C1 segment of cervical spinal cord (tissue), 14 donors: ENCODE measurements at places on chromosomes 6 and 20.
A peak's percentile ranks its signal among the peaks of the same experiment; 100 is the strongest.

GRCh38 chr20:12051206-12052163 lies 133.8 kb downstream of the BTBD3 start:
- no peak for DNase-seq

DNA sequence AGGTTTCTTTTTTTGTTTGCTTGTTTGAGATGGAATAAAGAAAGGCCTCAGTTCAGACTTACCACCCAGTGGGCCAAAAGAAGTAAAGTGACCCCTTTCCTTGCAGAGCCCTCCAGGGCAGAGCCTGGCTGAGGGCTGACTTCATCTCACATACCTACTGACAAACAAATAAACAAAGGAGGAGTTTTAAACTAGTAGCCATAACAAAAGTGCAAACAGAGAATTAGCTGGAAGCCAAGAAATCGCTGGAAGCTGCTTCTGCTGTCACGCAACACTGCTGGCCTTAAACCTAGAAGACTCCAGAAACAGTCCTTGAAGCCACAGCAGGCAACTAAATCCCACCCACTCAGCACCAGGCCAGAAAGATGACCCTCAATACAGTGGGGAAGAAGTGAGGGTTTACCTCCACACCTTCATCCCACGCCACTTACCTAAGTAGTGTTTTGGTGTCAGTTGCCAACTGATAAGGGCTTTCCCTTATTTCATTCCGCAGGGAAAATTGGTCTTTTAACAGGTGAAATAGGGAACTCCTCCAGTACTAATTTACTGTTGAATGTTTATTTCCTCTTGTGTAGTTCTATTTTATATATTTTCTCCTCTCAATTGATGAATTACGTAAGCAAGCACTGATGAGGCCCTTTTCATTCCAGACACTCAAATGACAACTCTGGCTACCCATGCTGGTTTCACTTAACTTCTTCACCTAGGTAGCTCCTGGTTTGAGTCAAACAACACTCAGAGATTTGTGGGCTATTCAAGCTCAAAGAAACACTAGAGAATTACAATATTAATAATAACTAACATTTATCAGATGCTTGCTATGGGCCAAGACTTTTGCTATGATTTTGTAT lies 46.2 kb downstream of the EDN1 start:
- no peak for DNase-seq

GRCh38 chr6:130922922-130923321 lies 95.7 kb downstream of the SMLR1 start:
- DNase-seq: no peak

GRCh38 chr6:36459501-36459900 lies 16.7 kb downstream of the KCTD20 start:
- DNase-seq: no peak

DNA sequence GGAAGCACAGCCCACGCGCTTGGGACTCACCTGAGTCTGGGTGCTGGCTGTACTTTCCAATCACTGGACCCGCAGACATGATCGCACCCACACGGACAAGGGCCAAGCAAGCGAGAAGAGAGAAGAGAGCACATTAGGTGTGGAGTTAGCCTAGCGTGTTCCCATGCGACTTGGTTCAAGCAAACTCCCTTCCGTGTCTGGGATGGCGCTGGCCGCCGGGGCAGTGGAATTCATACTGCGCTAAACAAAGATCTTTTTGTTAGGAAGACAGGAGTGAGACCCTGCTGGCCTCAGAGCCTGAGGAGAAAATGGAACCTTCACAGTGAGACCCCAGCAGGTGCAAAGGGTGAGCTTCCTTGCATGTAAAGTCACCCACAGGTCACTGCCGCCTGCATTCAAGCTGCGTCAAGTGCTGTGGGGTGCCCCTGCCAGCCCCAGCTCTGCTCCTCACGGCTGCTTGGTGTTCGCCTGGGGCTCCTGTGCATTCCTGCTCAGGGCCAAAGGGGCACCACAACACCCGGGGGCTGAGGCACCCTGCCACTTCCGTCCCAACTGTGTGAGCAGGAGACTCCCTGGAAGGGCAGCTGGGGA lies 26.4 kb downstream of the PSMG4 start:
- no peak for DNase-seq

DNA sequence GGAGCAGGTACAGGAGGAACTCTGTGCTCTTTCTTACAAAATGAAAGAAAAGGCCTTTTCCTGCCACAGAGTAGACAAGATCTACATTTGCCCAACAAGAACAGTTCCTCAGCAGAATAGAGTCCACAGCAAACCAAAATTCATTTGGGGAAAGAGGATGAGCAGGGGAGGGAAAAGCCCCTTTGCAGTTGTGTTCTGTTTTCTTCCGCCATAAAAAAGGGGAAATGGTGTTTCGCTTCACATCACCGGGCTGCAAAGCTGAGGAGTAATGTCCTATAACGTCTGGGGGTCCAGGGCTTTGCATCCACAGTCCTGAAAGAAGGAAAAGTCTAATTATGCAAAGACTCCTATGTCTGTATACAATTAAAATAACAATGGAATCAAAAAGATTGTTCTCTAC lies at the start of gene GPR31:
GPR31 (minus strand) TSS at position 118 of the 400 bp plus-strand sequence. CDS start 149 bp downstream, outside the sequence.
- DNase-seq: no peak

DNA sequence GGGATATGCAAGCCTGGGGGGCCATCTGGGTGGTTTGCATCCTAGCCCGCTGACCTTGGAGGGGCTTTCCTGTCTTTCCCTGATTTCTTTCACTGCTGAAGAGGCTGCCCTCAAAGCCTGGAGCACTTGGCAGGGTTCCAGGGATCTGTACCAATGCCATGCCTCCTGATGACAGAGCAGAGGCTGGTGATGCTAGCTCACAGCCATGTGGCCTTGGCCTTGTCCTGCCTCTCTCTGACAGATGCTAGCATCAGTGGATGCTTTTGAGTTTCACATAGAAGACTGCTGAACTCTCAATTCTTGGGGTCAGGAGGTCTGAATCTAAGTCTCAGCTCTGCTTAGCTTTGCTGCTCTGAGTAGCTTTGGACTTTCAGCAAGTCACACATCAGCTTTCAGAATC lies 21.9 kb upstream of the RREB1 start:
- peak; percentile 8 for DNase-seq

GRCh38 chr6:33427585-33428223 lies 7.8 kb downstream of the SYNGAP1 start:
- peak; percentile 15 for DNase-seq

DNA sequence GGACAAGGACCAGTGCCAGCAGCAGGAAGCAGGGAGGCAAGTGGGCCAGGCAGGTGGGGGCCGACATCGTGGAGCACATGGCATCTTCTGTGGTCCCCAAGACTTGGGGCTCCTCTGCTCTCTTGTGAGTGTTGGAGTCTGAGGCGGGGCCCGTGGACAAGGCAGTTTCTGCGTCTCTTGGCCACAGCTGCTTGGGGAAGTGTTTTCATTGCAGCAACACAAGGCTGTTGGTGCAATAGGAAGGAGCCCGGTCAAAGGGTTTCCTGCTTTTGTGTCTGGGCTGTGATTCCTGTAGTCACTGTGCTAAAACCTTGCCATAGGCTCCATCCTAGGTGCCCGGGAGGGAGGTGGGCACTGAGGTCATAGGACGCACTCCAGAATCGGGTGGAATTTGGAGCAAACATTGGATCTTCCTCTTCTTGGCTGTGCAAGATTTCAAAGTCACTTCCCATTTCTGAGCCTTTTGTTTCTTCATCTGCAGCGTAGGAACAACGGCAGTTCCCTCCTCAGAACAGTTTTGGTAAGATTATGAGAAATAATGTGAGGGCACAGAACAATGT lies at the start of gene SIRPB2:
SIRPB2 (minus strand) TSS at position 140 of the 560 bp plus-strand sequence; CDS start at position 79, 61 bp downstream.
- no peak for DNase-seq

GRCh38 chr20:44211177-44212039 lies 837 bp upstream of the OSER1 start:
- peak; percentile 11 for DNase-seq

GRCh38 chr20:48006036-48006833 lies 221.0 kb upstream of the SULF2 start:
- no peak for DNase-seq

DNA sequence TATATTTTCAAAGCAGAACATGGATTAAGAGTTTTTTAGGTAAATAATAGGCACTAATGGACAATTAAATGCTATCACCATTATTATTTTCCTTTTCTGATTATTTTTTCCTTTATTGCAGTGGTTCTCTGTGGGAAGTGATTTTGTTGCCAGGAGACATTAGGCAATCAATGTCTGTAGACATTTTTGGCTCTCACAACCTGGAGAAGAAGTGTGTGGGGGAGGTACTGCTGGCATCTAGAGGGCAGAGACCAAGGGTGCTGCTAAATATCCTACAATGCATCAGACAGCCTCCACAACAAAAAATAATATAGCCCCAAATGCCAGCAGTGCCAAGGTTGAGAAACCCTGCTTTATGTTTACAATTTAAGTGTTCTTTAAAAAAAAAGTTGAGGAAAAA lies 8.3 kb downstream of the IFNGR1 start:
- no peak for DNase-seq

- DNase-seq: no peak
Observed at GRCh38 chr6:82603871-82604270, 240.3 kb downstream of the TPBG start.

GRCh38 chr6:117919275-117919674 lies 12.2 kb downstream of the SLC35F1 start:
- no peak for DNase-seq

GRCh38 chr20:61092251-61092650 lies 159.8 kb upstream of the CDH4 start:
- no peak for DNase-seq

- no peak for DNase-seq
Observed at GRCh38 chr6:31935021-31935420, 7.5 kb downstream of the C2 start.

DNA sequence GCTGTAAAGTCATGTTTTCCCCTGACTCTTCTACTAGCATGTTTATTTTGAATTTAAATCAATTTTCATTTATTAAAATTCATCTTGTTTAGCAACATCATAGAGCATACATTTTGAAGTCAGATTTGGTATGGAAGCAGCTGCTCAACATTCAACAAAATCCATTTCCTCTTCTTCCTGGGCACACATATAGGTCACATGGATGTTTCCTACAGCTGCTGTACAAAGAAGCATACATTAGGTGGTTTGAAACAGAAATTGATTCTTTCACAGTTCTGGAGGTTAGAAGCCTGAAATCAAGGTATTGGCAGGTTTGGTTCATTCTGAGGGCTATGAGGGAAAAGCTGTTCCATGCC lies 495.2 kb downstream of the RFPL4B start:
- no peak for DNase-seq

GRCh38 chr6:28171271-28171670 lies 29.6 kb downstream of the ZKSCAN8 start:
- no peak for DNase-seq

DNA sequence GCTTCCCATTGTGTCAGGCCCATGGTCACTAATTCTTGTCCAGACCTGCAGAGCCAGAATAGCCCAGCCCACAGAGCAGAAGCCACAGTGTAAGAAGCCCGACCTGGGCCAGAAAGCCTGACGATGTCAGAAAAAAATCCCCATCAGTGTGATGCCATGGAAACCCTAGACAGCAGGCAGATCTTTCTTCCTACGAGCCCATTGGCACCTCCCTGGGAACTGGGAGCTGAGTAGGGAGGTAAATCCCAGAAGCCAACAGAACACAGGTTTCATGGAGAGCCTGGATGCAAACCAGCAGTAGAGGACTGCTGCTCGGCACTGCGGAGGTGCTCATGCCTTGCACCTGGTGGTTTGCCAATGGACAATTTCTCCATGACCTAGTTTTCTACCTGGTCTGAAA lies 82.2 kb upstream of the SLC22A16 start:
- DNase-seq: no peak

DNA sequence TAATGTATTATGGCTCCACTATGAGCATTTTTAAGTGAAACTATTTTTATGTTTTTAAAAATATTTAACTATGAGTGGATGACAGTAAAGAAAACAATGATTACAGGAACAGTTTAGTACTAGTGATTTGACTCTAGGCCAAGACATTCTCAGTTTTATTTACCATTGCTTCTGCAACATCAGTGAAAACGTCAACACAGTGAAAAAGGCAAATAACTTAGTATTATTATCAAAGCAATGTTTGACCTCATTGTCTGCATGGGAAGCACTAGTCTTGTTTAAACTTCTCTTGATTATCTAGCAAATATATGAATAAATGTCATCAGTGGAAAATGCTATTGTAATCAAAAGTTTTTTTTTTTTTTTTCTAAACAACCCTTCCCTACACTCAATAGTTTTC lies 165.0 kb downstream of the HTR1B start:
- DNase-seq: no peak

GRCh38 chr6:138099832-138100231 lies 7.4 kb downstream of the PERP start:
- DNase-seq: no peak

DNA sequence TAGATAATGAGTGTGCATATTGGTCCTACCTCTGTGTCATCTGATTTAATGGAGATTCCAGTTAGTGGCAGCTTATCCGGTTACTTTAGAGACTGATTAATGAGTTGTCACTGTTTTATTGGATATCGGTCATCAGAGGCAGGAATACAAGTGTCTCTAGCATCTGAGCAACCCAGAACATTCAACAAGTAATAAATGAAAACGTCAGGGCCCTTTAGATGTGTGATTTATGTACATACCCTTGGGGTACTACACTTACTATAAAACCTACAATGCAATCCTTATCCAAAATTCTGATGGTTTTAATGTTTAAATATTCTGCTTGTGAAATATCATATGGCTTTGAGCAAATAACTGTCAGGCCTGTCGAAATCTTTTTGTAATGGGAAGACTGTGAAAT lies 1117.9 kb upstream of the FLRT3 start:
- DNase-seq: no peak

DNA sequence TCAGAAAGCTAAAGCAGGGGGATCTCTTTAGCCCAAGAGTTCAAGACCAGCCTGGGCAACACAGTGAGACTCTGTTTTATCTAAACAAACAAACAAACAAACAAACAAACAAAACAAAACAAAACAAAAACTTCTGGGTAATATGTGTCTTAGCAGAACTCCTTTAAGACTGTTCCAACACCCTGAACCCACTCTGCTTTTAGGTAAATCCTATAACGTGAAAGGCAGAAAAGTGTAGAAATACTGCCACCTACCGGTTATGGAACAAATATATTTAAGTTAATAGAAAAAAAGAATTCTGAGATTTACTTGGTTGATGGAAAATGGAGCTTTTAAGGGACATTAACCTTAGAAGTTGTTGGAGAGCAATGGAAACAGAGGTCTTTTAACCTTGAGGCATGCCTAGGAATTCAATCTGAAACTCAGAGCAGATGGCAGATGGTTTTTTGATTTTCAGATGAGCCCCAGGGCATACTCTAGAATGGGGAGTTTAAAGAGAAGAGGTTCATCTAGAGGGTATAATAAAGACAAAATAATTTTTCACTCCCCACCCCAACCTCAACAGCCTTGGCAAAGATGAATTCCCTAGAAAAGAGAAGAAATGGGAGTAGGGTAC lies 38.5 kb downstream of the SOD2 start:
- no peak for DNase-seq

DNA sequence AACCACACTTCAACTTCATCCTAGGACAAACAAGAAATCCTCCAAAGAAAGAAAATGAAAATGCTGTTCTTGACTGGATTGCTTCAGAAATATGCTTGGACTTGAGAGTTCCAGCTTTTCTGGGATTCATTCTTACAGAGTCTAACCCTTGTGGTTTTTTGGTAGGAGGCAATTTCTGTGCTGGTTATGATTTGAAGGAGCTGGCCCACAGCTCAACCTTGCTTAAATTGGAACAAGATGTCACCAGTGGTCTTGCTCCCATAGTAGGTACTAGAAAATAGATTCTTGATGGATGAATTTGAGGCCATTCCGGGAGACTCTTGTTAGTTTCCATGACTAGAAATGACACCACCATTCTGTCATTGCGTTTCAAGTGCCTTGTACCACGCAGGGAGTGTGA lies 54.3 kb upstream of the BMP6 start:
- DNase-seq: no peak

GRCh38 chr6:128655978-128656498 lies 135.6 kb upstream of the PTPRK start:
- no peak for DNase-seq
